Activated naive CD4-positive, alpha-beta T cell treated with anti-CD3 and anti-CD28 coated beads for 36 hours (primary cell): ENCODE measurements at places on chromosomes 1 and 21. TPM values are rescaled to one million over a fixed set of nuclear protein-coding genes. Genes with fewer than 3 reads are reported as not detected.

Gene FCMR
- 49.6 TPM for total RNA-seq

DNA sequence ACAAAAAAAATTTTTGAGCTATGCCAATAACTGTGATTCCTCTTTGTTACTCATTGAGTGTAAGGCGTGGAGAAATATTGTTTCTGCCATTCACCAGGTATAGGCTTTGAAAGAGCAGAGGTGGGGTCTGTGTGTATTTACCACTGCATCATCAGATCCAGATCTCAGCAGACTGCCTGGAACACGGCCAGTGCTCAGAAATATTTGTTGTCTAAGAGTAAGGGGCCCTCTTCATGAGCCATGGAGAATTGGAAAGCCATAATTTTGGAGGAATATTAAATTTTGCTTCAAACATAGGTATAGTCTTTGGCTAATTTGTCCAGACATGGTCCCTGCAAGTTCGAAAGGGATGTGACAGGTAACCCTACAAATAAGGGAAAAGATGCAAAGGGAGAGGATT, 231.3 kb upstream of the IRF2BP2 start:
- no peaks in the 10 kb centered on the region for H3K27me3 ChIP-seq
- no peak for DNase-seq
- H3K4me1 ChIP-seq = peaks cover 74% of the 10 kb centered on the region
- H3K27ac ChIP-seq = peak overlapping the region; percentile 96

GRCh38 chr1:8879922-8880676, 1.6 kb upstream of the ENO1 start:
- no peaks in the 10 kb centered on the region for H3K27me3 ChIP-seq
- H3K4me1 ChIP-seq = peaks cover 17% of the 10 kb centered on the region
- H3K36me3 ChIP-seq = peaks cover 38% of the 10 kb centered on the region

GRCh38 chr21:28181730-28182129, 810.9 kb downstream of the LTN1 start:
- no peaks in the 10 kb centered on the region for H3K36me3 ChIP-seq
- H3K4me1 ChIP-seq = no peaks in the 10 kb centered on the region
- DNase-seq = no peak
- no peak overlapping the region for H3K4me3 ChIP-seq
- no peaks in the 10 kb centered on the region for H3K27me3 ChIP-seq

DNA sequence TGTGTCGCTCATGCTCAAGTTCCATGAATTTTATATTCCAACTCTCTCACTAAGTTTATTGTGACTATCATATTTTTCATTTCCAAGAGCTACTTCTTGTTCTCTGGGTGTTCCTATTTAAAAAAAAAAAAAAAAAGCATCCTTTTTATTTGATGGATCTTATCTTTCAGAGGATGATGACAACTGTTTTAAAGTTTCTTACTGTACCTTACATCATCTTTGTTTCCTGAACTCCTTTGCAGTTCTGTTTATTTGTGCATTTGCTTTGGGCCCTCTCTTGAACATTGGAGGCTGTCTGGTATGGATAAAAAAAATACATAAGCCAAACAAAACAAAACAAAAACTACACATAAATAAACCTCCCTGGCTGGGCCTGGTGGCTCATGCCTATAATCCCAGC, 32.1 kb upstream of the FAM20B start:
- no peaks in the 10 kb centered on the region for H3K36me3 ChIP-seq
- H3K4me1 ChIP-seq = no peaks in the 10 kb centered on the region
- DNase-seq = no peak
- no peaks in the 10 kb centered on the region for H3K27me3 ChIP-seq
